ENCODE measurements at places on chromosomes 12 and 14.

GRCh38 chr12:91434081-91434480 is 251.5 kb upstream of the DCN start:
- DNase-seq = no peak

DNA sequence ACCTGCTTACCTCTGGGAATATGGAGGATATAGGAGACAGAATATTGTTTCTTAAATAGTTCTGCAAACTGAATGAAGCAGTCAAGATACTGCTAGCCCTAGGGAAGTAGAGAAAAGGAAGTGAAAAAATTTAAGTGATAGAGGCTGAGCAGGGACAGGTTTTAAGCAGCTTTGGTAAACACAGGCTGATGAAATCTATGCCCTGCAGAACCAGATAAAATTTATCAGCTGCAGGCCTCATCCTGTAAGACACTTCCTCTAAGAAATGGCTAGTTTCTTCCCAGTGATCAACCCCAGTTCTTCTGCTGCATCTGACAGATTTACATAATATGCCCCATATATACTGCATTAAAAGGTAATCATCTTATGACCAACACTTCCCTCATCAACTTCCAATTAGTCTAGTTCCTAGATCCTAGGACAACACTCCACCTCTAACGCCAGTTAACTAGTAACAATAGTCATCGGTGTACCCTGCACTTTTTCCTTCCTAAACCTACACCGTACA is 1.3 kb upstream of the ESYT1 start:
- no peak for DNase-seq

- peak; percentile 56 for DNase-seq
These were observed 132.3 kb downstream of the SNAPC1 start for GRCh38 chr14:61894452-61895077.

DNA sequence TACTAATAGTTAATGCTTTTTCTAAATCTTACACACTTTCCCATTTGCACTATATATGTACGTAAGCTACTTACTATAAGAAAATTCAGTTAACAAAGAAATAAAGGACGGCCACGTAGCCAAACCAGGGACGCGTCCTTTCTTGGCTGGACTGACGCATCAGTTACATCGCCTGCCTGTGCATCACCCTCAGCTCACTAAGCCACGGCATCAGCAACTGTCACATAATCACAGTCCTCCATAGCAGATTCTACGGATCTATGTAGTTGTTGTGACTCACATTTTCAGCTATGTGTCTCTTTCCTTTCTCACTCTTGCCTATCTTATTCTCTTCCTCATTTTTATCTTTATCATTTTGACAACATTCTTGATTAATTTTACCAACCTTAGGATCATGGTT is 38.1 kb upstream of the C12orf50 start:
- no peak for DNase-seq

DNA sequence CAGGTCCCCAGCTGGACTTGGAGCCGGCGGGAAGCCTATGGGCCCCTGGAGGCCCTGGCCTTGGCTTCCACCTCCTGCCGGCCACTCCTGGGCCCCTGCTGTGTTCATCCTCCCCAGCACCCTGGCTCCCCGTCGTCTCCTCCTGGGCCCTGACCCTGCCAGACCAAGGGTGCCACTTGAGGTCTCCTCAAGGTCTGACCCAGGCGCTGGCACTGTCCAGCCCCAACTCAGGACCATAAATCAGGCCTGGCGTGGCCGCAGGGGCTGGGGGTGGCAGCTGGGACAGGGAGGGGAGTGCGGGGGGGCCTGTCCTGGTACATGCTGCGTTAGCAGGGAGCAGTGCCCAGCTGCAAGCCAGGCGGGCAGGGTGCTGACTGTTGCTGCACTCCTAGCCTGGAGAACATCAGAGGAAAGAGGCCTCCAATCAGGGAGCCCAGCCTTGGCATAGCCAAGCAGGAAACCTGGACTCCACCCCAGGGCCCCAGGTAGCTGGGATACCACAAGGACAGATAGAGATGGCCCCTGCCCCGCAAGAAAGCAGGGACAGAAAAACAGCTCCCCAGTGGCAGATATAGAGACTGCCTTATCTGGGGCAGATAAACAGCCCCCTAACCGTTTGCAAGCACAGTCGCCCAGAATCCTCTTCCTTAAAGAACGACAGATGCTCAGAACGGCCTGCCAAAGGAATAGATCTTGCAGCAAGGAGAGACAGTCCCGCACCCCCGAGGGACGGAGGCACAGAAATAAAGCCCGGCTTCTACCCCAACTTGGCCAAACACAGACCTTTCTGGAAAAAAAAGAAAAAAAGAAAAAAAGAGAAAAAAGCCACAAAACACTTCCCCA is 6.5 kb upstream of the ATG101 start:
- DNase-seq = no peak

DNA sequence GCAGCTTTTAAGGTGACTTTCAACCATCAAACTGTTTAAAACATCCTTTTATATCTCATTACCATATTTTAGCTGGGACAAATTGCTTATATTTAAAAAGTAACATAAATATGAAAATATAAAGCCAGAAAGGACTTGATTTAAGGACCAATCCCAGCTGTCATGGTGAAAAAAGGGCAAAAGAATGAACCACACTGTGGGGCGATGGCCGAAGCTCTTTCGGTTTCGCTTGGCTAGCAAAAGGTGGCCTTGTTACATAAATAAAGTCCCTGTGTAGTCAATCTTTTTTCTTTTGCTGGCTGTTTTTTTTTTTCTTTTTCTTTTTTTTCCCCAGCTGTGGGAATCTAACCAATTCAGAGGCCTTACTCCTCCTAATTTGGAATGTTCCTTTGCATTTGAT is 50.9 kb downstream of the FBXO33 start:
- DNase-seq = no peak

GRCh38 chr12:115118177-115118724 is 434.3 kb upstream of the TBX3 start:
- no peak for DNase-seq

- no peak for DNase-seq
These were observed 53.4 kb downstream of the PRMT8 start for GRCh38 chr12:3544296-3544965.

- DNase-seq = no peak
These were observed 2.8 kb upstream of the UBC start for GRCh38 chr12:124917135-124917840.

DNA sequence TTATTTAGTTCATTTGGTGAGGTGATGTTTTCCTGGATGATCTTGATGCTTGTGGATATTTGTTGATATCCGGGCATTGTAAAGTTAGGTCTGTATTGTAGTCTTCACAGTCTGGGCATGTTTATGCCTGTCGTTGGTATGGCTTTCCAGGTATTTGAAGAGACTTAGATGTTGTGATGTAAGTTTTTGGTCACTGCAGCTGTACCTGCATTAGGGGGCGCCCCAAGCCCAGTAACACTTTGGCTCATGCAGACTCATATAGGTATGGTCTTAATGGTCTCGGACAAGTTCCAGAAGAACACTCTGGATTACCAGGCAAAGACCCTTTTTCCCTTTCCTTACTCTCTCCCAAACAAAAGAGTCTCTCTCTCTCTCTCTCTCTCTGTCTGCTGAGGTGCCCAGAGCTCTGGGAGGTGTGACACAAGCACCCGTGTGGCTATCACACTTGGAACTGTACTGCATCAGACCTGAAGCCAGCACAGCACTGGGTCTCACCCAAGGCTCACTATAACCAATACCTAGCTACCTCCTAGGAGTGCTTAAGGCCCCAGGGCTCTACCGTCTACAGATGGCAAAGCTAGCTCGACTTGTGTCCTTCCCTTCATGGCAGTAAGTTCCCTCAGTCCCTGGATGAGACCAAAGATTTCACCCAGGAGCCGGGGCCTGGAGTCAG is 425.8 kb upstream of the ATXN7L3B start:
- peak; percentile 37 for DNase-seq

GRCh38 chr14:58643366-58643765 is 5.6 kb downstream of the DACT1 start:
- DNase-seq = no peak

DNA sequence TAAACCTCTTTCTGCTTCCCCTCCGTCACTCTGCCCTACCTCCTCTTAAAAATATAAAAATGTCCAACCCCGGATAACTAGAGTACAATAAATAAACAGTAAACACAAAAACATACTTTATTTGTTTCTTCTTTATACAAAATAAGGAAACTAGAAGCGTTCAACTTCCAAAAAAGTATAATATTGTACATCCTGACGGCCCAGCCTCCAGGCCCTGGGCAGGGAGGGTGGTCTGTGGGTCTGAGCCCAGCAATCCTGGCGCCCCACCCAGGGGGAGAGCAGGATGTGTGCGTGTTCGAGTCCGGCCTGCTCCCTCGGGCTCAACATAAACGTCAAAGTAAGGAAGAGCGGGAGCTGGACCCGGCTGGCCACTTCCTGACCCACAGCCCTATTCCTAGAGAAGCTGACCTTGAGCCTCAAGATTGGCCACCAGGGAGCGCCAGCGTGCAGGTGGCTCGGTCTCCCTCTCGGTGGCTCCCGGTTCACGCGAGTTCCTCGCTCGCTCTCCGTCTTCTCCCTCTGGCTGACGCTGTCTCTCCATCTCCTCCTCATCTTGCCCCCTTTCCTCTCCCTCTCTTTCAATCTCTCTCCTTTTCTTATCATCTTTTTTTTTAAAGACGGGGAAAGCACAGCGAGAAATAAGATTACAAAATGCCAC is 9.4 kb downstream of the LHX5 start:
- peak; percentile 58 for DNase-seq

- no peak for DNase-seq
These were observed 964 bp upstream of the SERPINA4 start for GRCh38 chr14:94560291-94560665.

DNA sequence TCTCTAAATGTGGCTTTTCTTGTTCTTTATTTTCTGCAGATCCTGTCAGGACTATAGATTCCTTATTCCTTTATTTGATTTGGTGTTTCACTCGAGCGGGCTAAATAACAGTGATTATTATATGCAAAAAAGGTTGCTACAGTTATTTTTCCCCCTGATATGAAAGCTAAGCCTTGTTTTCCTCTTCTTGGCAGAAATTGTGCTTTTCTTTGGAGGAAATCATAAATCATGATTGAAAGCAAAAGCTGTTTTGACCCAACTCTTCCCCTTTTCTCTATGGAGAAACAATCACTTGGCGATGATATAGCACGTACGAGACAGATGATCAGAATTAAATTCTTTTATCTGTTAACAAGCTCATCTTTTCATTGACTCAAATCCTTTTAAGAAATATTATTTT is 31.4 kb downstream of the PPFIBP1 start:
- DNase-seq = no peak

GRCh38 chr12:107091989-107092641 is 1.2 kb downstream of the CRY1 start:
- DNase-seq = peak; percentile 72

DNA sequence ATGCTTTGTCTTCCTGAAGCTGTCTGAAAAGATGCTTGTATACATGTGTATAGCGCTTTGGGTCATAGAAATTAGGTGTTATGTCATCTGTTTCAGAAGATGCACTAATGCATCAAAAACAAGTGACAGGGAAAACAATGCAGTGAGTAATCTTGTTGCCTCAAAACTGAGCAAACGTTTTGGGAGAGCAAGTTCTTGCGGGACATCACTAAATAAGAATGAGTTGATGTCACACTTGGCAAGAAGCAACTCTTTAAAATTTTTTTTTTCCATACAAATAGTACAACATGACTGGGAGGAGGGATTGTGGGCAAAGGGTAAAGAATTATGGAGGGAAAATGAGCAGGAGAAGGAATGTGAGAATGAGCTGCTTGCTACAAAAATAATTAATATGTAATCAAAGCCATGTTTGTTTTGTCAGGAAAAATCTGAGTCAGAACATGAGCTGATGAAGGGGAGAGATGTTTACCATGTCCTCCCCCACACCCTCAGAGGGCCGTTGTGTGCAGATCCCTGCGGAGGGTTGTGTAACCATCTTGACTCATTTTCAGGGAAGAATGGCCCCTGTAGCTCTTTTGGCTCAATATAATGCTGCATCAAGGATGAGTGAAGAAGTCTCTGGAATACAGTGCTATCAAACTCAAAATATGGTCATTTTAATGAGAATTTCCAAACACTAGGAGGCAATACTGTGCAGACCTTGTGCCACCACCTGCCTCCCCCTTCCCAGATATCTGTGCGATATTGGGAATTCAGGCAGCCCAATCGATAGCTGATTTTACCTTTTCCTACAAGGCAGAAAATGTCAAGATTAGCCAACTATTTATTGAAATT is 41.4 kb downstream of the BORCS5 start:
- peak; percentile 46 for DNase-seq

GRCh38 chr14:99075061-99075460 is 196.9 kb downstream of the BCL11B start:
- no peak for DNase-seq

- DNase-seq = no peak
These were observed 179.6 kb upstream of the DIO2 start for GRCh38 chr14:80390906-80391305.

DNA sequence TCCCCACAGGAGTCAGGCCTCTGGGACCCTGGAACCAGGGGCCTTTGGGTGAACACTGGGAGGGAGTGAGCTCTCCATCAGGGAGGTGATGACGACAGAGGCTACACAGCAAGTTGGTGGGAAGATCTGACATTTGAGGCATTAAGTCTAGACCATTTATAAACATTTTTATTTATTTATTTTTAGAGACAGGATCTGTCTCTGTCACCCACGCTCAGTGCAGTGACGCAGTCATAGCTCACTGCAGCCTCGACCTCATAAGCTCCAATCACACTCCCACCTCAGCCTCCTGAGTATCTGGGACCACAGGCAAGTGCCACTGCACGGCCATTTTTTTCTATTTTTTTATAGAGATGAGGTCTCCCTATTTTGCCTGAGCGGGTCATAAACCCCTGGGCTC is 53.6 kb downstream of the TEAD4 start:
- DNase-seq = no peak

DNA sequence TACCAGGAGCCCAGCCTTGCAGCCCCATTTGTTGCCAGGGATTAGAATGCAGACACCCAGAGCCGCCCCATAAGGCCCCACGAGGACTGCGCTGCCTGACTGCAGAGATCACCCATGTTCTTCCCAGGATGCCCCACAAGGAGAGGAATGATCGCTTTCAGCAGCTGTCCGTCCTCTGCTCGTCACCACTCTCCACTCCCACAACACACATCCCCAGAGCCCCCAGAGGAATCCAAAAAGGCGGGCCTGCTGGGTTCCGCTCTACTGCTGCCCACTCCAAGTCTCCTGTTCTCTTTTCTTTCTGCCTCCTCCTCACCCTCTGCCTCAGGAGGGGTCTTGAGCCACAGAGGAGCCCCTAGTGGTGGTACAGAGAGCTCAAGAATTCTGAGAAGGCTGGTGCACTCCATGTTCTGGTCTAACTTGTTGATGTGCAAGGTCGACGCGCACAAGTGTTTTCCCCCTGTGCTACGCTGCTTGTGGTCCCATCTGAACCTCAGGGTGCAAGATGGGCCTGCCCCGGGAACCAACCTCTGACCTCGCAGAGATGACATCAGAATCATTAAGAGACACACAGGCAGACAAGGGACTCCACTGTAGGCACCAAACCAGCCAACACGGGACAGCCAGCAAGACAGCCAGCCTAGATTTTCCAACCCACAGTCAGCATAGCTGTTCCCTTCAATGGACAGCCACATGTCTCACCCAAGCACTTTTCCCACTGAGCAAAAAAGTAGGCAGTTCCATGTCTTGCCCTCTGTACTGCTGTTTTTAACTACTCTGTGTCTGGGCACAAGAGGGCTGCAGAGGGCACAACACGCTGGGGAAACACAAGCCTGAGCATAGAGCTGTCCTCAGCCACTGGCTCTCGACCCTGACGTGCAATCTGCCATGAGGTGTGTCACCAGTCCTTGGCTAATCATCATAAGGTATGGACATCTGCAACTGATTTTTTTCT is 29.9 kb downstream of the PXN start:
- DNase-seq = no peak

- DNase-seq = no peak
These were observed 6.1 kb upstream of the NXPH4 start for GRCh38 chr12:57210461-57210860.

GRCh38 chr12:108720757-108721514 is 10.4 kb downstream of the CORO1C start:
- DNase-seq = no peak

GRCh38 chr14:96729889-96730288 is 67.3 kb upstream of the VRK1 start:
- DNase-seq = no peak

Measured in NCI-H2081 (cell line).